ENCODE measurements at places on chromosomes 12 and 14.

DNA sequence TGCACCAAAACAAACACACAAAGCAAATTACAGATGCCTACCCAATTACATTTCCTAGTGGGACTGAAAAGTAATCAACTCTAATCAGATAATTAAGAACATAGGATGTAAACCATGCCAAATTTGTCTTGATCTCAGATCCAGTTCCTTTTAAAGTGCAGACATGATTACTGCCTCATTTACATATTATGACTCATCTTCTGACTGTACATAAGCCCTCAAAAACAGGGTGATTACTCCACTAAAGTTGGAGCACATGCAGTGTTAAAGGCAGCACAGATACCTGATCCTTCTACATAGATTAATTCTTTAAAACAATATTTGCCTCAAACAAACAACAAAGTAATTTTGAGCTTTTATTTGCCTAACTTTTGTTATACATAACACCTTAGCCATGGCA, 337.2 kb downstream of the RPS29 start:
- DNase-seq: no peak

- no peak for DNase-seq
Measured at GRCh38 chr14:94175747-94176146, 1.6 kb downstream of the PPP4R4 start.

DNA sequence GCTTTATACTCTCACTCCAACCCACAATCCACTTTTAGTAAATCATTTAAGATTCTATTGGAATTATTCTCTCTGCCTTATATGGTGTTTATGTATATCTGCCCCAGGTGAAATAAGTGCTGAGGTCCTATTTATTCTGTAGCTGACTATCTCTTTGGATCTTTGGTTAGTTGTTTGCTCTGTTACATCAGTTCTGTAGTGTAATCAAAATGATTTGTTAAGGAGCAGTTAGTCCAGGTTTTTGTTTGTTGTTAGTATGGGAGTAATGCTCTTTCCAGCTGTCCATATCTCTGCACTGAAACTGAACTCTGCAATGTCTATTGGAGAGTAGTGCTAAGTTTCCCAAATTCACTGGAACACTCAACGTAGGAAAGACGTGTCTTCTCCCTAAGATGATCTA, 615.8 kb downstream of the SNAPC1 start:
- DNase-seq: no peak

DNA sequence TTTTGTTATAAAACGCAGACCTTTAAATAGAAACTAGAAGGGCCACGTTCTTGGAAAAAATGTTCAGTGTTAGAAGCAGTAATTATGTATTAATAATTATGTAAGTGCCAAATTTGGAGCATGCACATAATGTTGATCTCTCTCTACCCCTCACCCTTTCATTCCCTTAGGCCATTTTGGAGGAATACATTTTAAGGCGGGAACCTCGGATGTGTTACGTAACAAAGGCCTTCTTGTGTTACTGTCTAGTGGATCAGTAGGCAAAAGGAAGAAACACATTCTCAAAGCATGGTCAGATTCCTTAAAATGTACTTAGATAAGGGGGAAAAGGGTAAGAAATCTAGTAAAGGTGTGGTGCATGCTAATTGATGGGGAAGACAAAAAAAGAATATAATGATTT, 52.7 kb downstream of the RASSF3 start:
- no peak for DNase-seq

GRCh38 chr12:12511021-12511783, 51.5 kb downstream of the DUSP16 start:
- DNase-seq: no peak

- DNase-seq: no peak
Measured at GRCh38 chr12:7193674-7194073, 4.2 kb downstream of the PEX5 start.

GRCh38 chr12:109459247-109459646, 17.9 kb downstream of the KCTD10 start:
- no peak for DNase-seq

GRCh38 chr12:50062728-50063460, 5.5 kb downstream of the ASIC1 start:
- DNase-seq: no peak

DNA sequence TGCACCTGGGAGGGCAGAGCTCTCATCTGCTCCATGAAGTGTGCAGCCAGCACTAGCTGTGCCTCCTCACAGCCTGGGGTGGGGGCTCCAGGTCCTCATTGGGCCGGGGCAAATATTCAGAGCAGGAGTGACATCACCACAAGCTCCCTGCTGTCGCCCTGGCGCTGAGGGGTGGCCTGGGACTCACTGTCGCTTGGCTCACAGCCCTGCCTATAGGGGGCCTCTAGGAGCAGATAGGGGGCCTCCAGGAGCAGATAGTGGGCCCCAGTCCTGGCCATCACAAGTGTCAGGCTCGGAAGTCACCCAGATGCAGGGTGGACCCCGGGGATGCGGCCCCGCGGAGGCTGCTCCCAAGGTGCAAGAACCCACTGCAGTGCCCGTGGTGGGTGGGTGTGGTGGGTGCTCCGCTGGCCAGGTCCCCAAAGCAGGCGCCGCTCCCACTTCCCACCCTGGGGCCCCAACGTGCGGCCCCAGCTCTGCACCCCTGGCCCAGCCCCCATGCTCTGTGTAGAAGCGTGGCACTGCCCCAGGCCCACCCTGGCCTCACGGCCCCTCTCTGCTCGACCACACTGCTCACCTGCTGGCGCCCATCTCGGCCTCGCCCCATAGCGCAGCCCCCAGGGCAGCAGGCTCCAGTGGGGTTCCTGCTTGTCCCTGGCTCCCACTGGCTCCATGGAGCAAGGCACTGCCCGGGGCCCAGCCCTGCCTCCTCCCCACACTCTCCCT, 18.0 kb downstream of the SYNJ2BP start:
- no peak for DNase-seq

GRCh38 chr14:66117600-66117999, 368.6 kb upstream of the CCDC196 start:
- DNase-seq: no peak

- no peak for DNase-seq
Measured at GRCh38 chr12:19547271-19547671, 108.0 kb downstream of the AEBP2 start.

DNA sequence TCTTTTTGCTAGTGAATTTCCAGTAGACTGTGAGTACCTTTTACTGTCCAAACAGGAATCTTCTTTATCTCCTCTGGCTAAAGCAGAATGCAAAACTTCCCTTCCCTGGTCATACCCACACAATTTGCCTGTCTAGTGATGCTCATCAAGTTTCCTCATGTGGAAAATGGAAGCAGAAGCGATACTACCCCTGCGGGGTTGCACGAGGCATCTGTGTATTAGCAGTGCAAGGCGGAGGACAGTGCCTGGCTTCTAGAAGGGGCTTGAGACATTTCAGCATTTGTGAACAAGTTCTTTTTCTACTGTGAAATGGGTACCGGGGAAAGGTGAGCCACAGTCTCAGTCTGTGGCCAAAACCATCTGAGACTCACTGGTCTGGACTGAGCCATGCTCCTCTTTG, 340.9 kb downstream of the AACS start:
- DNase-seq: peak; percentile 85

DNA sequence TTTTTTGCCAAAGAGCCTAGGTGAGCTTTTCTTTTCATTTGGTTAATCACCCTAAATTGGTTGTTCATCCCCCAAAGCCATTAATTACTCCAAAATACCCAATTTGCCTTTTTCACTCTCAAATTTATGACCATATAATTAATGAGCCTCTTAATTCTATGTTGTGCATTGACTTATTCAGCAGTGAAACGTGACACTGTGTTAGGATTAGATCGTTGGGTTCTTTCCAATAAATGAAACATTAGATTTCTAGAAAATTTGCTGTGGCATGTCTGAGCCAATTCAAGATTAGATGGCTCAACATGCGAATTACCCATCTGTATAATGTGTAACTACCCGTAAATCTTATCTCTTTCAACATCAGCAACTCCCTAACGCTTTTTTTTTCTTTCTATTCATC, 273.4 kb downstream of the BMP4 start:
- no peak for DNase-seq

DNA sequence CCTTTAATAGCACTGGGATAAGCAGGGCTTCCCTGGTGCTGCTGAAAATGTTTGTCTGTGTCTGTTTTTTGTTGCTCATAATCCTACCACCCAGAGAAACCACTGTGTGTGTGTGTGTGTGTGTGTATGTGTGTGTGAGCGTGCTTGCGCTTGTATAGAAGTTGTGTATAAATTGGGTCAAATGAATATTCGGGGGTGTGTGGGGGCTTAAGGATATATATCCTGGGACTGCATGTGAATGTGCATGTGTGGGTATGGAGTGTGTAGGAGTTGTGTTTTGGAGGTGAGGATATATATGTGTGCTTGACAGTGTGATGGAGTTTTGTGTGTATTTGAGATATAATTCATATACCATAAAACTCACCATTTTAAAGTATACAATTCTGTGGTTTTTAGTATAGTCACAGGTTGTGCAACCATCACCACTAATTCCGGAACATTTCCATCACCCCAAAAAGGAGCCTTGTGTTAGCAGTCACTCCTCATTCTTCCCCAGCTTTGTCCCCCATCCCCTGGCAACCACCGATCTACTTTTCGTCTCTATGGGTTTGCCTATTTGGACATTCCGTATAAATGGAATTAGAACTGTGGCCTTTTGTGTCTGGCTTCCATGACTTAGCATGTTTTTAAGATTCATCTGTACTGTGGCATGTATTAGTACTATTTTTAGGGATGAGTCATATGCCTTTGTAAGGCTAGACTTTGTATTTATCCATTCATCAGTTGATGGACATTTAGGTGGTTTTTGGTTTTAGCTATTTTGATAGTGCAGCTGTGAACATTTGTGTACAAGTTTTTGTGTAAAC, 25.6 kb downstream of the TCTN1 start:
- no peak for DNase-seq

GRCh38 chr12:118055144-118055557, 5.8 kb downstream of the WSB2 start:
- DNase-seq: peak; percentile 79

DNA sequence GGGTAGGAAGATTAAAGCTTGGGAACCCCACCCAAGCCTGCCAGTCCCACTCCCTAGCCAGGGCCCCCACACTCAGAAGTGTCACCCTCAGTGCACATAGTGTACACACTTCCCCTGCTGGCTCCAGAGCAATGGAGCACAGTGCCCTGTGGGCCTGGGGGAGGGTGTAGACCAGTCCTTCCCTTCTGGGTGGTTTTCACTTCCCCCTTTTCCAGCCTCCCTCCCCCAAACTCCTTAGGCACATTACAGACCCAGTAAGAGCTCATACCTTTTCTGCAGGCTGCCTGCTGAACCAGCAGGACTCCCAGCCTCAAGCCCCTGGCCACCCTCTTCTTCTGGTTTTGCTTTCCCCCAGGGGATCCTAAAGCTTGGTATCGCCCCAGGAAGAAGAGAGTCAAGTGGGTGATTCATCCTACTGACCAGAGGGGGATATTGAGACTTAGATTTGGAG, at the start of gene ZNF385A:
Gene ZNF385A (minus strand): TSS at position 143 of the 451 bp plus-strand sequence. CDS start 219 bp downstream, outside the sequence.
- peak; percentile 67 for DNase-seq

DNA sequence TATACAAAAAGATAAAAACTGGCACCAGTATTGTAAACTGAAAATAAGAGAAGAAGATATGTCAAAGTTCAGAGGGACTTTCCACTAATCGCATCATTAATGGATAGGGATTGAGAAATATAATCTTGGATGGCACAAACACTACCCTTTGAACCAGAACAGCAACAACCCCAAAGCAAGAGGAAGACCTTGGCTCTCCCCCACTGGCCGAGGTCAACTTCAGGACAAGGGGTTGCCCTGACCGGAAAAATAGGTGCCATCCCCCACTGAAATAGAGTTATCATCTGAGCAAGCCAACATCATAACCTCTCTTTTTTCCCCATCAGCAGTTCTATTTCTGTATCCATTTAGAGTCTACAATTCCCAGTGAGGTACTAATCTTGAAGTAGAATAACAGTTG, 72.4 kb upstream of the PCED1B start:
- DNase-seq: no peak

DNA sequence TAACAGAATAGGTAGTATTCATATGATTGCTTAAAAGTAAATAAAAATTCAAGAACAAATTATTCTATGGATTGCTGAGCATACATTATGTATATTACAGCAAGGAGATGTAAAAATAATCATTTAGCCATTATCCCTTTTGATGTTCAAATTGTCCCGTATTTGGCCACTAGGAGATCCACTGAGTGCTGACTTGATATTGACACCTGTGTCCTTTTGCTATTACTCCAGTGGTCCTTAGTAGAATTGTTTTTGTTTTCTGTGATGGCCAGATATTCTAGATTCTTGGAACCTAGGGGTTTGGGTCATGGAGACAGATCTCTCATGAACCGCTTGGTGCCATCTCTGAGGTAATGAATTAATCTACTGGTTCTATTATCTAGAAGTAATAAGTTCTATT, 16.8 kb downstream of the ERO1A start:
- DNase-seq: peak; percentile 42

Data from OCI-LY7 (cell line).